ENCODE measurements at places on chromosomes 5 and 9. TPM values are rescaled to one million over a fixed set of nuclear protein-coding genes. Genes with fewer than 3 reads are reported as not detected.

AHRR gene
- total RNA-seq = 57.2 TPM

DNA sequence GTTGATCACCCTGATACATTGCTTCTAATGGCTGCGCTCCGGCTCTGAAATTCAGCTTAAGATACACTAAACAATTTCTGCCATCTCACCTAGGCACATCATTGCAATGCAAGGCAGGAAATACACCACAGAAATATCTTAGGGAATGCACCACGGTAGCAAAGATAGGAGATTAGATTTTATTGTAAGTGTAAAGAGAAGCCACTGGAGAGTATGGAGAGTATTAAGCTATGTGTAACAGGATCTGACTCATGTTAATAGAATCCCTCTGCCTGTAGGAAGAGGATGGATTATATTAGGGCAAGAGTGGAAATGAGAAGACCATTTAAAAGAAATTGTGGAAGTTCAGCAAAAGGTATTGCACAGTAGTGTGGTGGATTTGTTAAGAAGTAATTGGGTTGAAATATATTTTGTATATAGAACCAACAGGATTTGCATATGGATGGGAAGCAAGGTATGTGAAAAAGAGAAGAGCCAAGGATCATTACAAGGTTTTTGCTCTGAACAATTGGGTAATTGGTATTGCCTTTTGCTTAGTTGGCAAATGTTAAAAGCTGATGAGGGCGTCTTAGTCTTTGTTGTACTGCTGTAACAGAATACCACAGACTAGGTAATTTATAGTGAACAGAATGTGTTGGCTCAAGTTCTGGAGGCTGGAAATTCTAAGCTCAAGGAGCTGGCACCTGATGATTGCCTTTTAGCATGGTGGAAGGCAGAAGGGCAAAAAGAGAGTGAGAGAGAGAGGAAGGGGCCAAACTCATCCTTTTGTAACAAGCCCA, 636.1 kb downstream of the PSAT1 start:
- no peak overlapping the region for H3K27ac ChIP-seq
- DNase-seq = no peak
- H3K27me3 ChIP-seq = no peaks in the 10 kb centered on the region
- H3K4me3 ChIP-seq = no peak overlapping the region
- no peaks in the 10 kb centered on the region for H3K4me1 ChIP-seq

DNA sequence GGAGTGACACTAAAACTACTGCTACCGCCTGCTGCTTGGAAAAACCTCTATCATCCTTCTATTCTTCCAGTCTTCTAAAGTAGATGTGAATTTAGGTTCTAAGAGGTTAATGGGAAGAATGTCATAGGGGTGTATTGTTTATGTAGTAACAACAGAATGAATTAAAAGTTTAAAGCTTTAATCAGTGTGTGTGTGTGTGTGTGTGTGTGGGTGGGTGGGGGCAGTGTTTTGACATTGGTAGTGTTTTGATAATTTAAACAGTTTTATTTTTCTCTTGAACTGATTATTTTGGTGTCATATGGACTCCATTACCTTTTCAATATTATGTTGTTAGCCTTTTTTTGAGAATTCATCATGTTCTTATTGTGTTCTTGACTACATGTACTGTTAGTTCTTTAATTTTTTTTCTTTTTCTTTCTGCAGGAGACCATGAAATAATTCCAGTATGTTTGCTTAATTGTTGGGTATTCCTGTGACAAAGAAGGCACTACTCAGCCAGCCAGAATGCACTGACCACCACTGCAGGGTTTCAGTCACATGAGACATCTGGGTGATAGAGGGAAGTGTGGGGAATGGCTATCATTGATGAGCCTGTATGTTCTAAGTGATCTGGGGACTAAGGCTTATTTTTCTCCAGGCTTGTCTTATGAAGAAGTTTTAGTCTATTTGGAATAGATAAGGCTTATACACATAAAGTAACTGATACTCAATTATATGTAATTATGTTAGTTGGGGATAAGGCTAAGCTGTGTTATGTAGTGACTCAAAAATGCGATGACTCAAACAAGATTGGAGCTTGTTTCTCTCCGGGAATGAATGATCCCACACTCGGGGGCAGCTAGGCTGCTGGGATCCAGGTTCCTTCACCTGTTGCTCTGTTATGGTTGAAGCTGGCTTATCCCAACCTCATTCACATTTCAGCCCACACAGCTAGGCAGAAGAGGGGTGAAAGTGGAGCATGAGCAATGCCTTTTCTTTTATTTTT, 50.2 kb upstream of the ACTBL2 start:
- H3K27me3 ChIP-seq = peaks cover 2% of the 10 kb centered on the region
- H3K4me3 ChIP-seq = no peak overlapping the region
- H3K27ac ChIP-seq = no peak overlapping the region
- no peaks in the 10 kb centered on the region for H3K36me3 ChIP-seq
- no peaks in the 10 kb centered on the region for H3K4me1 ChIP-seq
- DNase-seq = no peak

- H3K4me3 ChIP-seq = no peak overlapping the region
- H3K27ac ChIP-seq = no peak overlapping the region
- DNase-seq = no peak
Measured at GRCh38 chr5:137995077-137995748, 37.7 kb downstream of the FAM13B start.

DNA sequence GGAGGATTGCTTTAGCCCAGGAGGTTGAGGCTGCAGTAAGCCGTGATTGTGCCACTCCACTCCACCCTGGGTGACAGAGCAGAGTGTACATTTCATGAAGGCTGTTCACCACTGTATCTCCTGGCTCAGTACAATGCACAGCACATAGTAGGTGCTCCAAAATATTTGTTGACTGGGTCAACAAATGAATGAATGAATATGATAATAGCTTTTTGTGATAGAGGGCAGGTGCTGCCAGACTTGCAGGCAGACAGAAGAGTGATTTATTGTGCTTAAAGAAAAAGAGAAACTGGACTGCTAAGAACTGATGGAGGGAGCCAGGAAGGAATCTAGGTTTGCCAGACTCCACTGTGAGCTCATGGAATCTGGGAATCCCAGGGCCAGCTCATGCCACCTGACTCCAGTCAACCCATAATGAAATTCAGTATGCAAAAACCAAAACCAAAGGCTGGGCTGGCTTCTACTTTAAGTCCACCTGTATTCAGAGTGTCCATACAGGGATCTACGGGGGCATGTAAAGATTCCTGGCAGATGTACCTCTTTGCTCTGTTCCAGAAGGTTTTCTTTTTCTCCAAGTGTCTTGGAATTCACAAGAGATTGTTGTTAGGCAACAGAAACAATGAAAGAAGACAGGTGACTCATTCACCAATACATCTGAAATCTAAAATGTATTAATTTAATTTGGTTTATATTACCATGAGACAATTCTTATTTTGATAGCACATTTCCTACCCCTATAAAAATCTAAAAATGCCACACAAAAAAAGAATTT, 15.5 kb upstream of the CTNNA1 start:
- H3K4me1 ChIP-seq = peaks cover 18% of the 10 kb centered on the region
- H3K36me3 ChIP-seq = no peaks in the 10 kb centered on the region
- DNase-seq = no peak
- peaks cover 16% of the 10 kb centered on the region for H3K27me3 ChIP-seq

DNA sequence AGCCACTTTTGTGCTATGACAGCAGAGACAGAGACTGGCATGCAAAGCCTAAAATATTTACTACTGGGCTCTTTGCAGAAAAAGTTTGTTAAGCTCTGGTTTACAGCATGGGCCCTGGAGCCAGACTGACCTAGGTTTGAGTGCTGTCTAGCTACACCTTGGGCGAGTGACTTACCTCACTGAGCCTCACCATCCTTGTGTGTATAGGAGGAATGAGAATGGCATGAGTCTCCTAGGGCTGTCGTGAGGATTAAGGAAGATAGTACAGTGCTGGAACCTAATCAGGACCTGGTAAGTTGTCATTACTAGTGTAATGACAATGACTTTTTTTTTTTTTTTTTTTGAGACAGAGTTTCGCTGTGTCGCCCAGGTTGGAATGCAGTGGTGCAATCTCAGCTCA, 65.2 kb downstream of the MSX2 start:
- H3K27me3 ChIP-seq = no peaks in the 10 kb centered on the region
- H3K36me3 ChIP-seq = no peaks in the 10 kb centered on the region
- no peaks in the 10 kb centered on the region for H3K4me1 ChIP-seq
- no peak for DNase-seq
- H3K4me3 ChIP-seq = no peak overlapping the region

DNA sequence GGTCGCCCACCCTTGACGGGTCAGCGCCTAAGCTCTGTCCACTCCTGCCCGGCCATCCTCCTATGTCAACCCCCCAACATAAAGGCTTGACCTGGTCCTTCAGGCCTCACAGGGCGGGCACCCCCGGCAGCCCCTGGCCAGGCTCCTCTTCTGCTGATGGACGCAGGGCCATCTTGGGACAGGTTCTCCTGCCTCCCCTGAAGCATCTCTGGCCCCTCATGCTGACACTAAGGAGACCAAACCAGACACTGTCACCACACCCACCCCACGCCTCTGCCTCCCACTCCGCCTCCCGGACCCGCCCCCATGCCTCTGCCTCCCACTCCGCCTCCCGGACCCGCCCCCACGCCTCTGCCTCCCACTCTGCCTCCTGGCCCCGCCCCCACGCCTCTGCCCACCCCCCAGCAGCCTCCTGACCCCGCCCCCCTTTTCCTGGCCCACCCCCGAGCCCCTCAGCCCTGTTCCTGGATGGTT, 6.8 kb downstream of the OBP2A start:
- no peak overlapping the region for H3K4me3 ChIP-seq
- DNase-seq = no peak
- no peaks in the 10 kb centered on the region for H3K27me3 ChIP-seq
- H3K4me1 ChIP-seq = no peaks in the 10 kb centered on the region
- H3K36me3 ChIP-seq = no peaks in the 10 kb centered on the region
- H3K27ac ChIP-seq = no peak overlapping the region

GRCh38 chr9:126677188-126678084, 63.7 kb downstream of the LMX1B start:
- DNase-seq = no peak
- H3K4me3 ChIP-seq = no peak overlapping the region
- no peaks in the 10 kb centered on the region for H3K36me3 ChIP-seq
- peaks cover 2% of the 10 kb centered on the region for H3K4me1 ChIP-seq

GRCh38 chr9:111180811-111181210, 142.5 kb upstream of the LPAR1 start:
- no peak overlapping the region for H3K27ac ChIP-seq
- H3K27me3 ChIP-seq = no peaks in the 10 kb centered on the region
- no peaks in the 10 kb centered on the region for H3K36me3 ChIP-seq
